Activated T-cell treated with anti-CD3 and anti-CD28 coated beads, Interleukin-2, amount 50 U/mL, for 48 hours (primary cell): ENCODE measurements at places on chromosomes 2 and 18.

- DNase-seq, result peak; percentile 13
These were observed 29.3 kb downstream of the MBP start for GRCh38 chr18:77103187-77103850.

DNA sequence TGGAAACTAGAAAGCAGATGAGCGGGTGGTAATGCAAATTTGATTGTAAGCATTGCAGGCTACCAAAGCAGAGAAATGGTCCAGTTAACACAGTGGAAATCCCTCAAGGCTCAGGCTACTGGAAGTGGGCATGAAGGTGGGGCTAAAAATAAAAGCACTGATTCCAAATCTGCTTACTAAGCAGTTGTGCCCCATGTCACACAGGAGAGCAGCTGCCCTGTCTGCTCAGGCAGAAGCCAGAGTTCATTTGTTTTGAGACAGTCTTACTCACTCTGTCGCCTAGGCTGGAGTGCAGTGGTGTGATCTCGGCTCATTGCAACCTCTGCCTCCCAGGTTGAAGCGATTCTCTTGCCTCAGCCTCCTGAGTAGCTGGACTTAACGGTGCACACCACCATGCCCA is 42.5 kb upstream of the TSPYL6 start:
- DNase-seq, result no peak

DNA sequence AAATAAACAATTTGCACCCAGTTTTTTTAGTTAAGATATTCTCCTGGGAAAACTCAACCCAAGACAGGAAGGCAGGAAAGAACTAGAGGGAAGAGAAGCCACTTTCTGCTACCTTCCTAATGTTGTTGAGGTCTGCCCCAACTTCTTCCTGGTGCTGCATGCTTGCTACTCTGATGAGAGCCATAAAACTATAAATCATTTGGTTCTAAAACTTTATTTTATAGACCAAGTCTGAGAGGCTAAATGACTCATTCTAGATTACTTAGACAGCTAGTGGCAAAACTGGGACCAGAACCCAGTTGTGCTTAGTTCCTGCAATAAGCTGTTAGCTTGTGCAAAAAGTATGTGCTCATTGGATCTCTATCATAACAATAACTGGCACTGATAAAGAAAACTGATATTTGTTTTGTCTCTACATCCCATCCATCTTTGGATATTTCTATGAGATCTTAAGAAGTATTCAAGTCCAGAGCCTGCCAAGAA is 344.9 kb upstream of the SLC14A2 start:
- DNase-seq, result no peak

- DNase-seq, result no peak
These were observed 81.3 kb upstream of the PIK3C3 start for GRCh38 chr18:41873730-41874129.

DNA sequence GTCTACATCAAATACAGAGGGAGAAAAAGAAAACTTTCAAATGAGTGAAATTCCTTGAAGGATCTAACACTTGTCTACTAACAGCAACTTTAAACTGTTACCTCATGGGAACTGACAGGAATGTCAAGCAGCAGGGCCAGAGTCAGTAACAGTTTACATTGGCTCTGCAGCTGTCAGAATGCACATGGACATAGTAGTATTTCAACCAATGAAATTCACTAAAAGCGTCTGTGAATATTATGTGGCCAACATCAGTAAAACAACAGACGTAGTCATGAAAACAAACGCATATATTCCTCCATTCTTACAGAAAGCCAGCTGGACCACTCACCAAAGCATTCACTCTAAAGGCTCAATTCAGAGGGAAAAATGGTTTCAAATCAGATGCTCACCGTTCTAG is 79.3 kb upstream of the RNU4ATAC start:
- DNase-seq, result no peak

DNA sequence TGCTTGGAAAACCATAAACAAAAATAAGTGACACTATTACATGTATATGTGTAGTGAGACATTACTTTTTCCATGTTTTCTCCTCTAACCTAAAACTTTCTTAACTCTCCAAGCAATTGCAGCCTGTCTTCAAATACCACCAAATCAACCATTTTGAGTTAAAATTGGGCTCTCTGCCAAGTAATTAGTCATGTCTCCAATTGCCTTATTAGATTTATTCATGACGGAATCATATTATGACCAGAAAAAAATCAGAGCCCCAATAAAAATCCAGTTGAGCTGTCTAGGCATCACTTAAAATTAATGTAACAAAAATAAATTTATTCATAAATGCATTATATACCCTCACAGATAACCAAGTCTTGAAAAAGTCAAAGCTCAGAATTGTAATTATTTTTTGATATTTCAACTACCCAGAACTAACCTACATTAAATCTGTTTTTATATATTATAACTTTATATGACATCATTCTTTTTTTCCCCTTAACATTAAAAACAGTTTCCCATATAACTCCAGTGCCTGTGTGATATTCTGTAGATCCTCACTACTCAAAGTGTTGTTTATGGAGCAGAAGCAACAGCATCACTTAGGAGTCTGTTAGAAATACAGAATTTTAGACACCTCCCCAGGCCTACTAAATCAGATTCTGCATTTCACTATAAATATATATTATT is 157.0 kb downstream of the ERBB4 start:
- DNase-seq, result no peak

GRCh38 chr18:61489334-61489733 is 156.1 kb downstream of the CDH20 start:
- no peak for DNase-seq

GRCh38 chr2:160399880-160400279 is 93.7 kb downstream of the RBMS1 start:
- DNase-seq, result no peak

- DNase-seq, result peak; percentile 32
These were observed 120.2 kb downstream of the NFATC1 start for GRCh38 chr18:79515944-79516351.

- DNase-seq, result no peak
These were observed 327.1 kb upstream of the CDH19 start for GRCh38 chr18:66931010-66931409.

- DNase-seq, result peak; percentile 73
These were observed 19.8 kb downstream of the HDAC4 start for GRCh38 chr2:239380831-239381708.

DNA sequence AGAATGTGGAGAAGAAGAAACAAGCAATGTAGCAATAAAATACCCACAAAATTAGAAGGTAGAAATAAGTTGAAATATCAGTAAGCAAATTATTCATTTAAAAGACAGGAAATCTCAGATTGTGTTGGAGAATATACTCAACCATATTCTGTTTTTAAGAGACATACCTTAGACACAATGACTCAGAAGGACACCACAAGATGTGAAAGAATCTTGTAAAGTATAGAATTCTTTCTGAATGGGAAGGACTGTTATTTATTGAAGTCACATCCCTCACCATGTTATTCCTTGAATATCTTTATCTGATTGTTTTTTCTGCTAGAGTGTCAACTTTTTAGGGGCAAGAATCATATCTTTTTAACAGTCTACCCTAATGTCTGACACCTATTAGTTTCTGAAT is 50.4 kb downstream of the CTAGE1 start:
- DNase-seq, result no peak

DNA sequence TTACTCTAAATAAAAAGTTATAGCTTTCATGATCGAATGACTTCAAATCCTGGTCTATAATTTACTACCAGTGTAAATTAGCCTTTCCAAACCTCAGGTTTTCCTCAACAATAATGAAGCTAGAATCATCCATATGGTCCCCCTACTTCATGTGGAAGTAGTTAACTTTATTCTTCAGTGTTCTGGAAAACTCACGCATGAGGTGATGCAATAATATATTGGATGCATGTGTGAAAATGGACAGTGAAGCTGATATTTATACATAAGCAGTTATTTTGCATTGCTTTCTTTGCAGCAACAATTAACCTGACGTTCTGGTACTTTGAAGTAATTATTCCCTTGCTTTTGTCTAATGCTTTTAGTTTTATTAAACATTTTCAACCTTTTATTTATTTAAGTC is 18.6 kb upstream of the UNC80 start:
- DNase-seq, result no peak

DNA sequence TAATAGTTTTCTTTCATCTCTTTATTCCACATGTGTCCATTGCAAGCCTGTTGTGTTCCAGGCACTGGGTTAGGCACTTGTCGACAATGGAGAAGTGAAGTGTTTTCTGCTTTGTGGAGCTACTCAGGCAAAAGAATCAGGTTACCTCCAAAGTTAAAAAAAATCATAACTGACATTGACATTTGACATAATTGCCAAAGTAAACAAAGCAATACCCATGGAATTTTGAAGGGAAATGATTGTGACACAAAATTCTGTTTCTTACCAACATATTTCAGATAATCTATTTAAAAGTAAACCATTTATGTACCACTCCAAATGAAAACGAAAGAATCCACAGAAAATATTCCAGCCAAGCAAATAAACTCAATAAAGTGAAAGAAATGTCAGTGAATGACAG is 6.4 kb upstream of the TGFA start:
- DNase-seq, result no peak

GRCh38 chr18:70234667-70235459 is 29.4 kb upstream of the RTTN start:
- DNase-seq, result no peak

GRCh38 chr18:61821748-61822147 is 71.1 kb downstream of the RNF152 start:
- no peak for DNase-seq

DNA sequence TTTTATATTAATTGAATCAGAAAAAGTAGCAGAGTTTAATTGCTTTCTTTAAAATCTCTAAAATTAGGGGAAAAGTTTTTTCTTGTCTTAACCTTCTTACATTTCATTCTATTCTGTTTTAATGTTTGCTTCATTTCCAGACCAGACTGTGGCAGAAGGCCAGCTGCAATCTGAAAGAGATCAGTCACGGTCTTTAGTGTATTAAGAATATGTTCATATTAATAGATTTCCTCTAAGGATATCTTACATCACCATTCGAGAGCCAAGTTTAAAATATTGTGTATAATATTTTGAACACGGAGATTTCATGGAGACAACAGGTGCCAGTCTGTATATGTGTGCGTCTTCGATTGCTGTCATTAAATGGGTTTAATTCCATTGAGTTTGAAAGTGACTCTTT is 230.9 kb upstream of the ZSWIM2 start:
- DNase-seq, result no peak
